ENCODE measurements at places on chromosomes 16 and 17.
A peak's percentile ranks its signal among the peaks of the same experiment; 100 is the strongest.

DNA sequence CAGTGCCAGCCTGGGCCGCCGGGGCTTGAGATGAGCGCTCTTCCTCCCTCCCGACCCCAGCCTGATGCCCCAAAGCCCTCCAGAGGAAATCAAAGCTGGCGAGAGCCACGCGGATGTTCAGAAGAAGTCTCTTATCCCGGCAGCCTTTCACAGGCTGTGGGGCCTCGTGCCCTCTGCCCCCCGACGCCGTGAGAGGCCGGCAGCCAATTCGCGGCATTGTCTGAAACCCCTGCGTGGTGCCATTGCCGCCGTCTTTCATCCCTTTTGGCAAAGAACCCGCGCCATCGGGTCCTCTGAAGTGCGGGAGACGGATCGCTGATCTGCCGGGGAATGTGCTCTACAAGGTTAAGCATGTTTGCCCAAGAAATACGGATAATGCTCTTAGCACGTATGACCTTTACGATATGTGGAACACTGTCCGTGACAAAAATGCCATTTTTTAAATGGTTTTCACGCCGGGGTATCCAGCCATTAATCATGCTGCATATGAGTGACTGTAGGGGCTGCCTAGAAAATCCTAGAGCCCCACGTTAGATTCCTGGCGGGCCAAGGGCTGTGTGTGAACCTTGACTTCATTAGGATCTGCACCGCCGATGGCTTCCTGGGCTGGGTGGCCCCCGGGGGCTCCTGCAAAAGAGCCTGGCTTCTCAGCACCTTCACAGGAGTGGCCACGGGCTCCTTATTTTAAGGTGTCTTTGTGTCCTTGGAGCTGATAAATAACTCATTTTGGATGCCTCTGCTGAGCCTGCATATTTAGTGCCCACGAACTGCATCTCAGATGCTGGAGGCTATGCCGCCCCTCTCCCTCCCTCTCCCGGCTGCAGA is 165.1 kb upstream of the TNRC6C start:
- no peak for DNase-seq

- DNase-seq, result no peak
These were observed 24.2 kb upstream of the SSTR2 start for GRCh38 chr17:73140566-73140965.

DNA sequence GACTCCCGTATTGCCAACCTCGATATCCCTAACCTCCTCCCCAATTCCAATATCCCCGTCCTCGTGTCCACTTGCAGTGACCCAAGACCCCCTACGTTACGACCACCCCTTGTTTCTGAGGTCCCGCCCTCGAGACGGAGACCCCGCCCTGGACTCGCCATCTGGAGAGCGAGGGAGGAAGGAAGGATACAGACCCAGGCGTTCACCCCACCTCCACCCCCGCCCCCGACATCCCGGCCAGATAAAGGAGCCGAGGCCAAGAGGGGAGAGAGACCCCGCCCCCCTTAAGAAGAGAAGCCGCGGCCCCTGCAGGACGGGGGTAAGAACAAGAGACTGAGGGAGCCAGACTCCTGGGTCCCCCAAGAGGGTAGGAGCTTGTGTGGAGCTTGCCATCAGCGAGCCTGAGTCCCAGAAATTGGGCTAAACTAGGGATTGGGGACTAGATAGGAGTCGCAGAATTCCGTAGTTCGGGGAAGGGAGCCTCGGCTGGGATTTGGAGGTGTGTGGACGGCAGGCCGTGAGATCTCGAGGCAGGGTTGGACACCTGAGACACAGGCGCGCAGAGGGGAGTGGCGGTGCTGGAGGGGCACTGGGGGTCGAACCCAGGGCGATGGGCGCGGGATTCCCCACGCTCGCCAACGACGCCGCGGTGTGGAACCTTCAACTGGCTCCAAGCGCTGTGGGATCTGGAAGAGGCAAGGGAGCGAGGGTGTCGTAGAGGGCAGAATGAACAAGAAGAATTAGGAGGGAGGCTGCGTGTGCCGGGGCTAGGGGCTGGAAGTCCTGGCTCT is at the start of gene BCL6B:
Gene BCL6B, plus strand, starts transcription at position 270 of the 791 bp plus-strand sequence. CDS start 622 bp downstream, outside the sequence.
- no peak for DNase-seq

DNA sequence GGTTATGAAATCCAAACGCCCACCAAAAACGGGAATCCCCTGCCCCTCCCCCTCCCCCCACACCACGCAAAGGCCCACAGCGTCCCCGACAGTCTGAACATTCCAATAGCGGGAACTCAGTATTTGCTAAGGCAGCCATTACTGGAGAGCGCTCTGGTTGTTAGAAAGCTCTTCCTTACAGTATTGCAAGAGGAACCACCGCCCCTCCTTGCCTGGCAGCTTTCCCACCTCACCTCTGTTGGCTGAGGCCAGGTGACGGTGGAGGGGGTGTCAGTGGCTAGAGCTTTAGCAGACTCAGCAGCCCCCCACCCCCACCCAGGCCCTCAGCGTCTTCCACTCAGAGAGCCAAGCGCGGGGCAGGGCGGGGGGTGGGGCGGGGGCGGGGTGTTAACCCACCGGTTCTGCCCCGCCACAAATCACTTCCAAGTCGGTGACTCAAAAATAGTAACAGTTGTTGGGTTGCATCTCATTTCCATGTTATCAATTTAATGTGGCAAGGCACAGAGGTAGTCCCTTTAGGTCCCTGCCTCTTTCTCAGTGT is 2.2 kb upstream of the PLEKHH3 start:
- DNase-seq, result peak; percentile 36

GRCh38 chr17:17745476-17746455 is 64.5 kb downstream of the RAI1 start:
- DNase-seq, result no peak

DNA sequence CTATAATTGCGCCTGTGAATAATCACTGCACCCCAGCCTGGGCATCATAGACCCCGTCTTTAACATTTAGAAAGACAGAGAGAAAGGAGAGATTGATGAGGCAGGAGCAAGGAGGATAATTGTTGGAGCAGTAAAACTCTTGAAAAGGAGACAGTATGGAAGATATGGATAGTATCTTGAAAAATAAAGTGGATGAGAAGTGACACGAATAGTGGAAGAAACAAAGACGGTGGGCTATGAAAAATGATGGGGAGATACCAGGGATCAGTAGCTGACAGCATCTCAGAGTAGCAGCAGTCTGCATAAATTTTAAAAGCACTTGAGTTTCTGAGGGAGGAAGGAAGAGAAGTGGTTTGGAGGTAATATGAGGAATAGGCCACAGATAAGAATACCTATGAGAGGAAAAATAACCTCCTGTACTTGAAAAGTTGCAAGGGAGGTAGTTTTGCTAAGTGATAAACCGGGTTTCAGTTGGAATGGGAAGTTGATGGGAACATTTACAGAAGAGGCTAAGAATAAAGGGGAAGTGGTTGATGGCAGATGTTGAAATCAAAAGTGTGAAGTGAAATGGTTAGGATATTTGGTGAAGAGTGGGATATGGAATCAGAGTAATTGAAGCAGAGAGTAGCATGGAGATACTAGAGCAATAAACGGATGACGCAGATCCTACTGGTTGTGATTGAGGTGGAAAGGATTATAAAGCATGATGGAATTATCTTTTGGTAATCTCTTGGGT is 1.8 kb upstream of the PPM1D start:
- no peak for DNase-seq

DNA sequence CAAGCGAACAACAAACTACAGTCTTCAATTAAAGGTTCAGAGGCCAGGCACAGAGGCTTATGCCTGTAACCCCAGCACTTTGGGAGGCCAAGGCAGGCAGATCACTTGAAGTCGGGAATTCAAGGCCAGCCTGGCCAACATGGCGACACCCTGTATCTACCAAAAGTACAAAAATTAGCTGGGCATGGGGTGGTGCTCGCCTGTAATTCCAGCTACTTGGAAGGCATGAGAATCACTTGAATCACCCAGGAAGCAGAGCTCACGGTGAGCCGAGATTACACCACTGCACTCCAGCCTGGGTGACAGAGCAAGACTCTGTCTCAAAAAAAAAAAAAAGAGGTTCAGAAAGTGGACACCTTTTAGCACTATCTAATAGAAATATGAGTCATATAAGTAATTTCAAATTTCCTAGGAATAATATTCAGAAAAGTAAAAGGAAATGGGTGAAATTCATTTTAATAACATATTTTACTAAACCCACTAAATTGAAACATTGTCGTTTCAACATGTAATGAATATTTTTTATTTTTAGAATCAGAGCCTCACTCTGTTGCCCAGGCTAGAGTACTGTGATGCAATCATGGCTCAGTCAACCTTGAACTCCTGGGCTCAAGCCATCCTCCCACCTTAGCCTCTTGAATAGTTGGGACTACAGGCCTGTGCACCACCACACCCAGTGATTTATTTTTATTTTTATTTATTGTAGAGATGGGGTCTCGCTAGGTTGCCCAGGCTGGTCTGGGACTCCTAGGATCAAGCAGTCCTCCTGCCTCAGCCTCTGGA is 15.2 kb upstream of the MARCHF10 start:
- DNase-seq, result no peak

- peak; percentile 71 for DNase-seq
These were observed 1.7 kb upstream of the SLC16A11 start for GRCh38 chr17:7045492-7046126.

DNA sequence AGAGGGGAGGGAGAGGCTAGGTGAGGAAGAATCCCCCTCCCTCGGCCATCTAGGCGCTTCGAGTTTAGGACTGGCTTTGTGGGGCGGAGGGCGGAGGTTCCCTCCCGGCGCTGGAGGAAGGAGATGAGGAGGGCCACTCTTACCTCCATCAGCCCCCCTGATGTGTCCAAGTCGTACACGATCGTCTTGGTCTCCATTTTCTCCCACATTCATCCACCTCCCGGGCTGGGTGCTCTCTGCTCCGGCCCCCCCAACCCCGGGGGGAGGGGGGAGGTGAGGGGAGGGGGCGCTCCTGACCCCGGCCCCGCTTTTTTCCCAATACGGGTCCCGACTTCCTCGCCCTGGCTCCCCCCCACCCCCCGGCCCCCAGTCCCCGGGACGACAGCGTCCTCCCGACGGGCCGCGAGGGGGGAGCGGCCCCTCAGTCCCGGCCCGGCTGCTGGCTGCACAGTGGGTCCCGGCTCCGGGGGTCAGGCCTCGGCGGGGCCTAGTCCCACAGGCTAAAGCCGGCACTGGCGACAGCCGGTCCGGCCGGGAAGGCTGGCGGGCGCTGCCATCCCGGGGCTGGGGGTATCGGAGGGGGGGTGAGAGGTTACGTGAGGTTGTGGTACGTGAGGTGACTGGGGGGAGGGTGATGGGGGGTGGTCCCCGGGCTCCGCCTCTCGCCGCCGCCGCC is 428 bp downstream of the PHF12 start:
- no peak for DNase-seq

DNA sequence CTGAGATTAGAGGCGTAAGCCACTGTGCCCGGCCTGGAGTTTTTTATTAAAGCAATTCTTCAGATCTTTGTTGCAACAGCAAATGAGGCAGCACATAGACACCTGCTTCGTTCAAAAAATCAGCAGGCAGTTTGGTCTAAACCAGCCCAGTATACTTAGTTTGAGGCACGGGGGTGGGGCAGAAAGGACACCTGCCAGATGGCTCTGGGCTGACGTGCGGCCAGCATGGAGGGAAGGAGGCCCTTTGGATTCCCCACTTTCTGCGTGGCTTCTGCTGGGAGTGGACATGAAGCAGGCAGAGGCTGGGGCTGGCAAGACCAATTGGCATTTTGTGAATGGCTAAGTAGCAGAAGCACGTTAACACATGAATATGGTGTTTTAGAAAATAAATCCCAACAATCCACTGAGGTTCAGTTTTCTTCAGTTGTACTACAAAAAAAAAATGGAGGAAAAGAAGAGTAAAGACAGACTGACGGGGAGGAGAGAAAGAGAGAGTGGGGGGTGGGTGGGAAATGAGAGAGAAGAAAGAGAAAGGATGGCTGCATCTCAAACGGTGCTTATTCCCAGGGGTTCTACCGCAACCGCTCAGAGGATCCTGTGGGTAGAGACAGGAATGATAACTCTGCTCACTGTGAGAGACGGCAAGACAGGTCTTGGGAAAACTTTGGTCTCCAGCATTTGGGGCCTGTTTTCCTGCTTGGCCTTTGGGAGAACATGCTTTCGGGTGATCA is 16.3 kb downstream of the C16orf46 start:
- no peak for DNase-seq

DNA sequence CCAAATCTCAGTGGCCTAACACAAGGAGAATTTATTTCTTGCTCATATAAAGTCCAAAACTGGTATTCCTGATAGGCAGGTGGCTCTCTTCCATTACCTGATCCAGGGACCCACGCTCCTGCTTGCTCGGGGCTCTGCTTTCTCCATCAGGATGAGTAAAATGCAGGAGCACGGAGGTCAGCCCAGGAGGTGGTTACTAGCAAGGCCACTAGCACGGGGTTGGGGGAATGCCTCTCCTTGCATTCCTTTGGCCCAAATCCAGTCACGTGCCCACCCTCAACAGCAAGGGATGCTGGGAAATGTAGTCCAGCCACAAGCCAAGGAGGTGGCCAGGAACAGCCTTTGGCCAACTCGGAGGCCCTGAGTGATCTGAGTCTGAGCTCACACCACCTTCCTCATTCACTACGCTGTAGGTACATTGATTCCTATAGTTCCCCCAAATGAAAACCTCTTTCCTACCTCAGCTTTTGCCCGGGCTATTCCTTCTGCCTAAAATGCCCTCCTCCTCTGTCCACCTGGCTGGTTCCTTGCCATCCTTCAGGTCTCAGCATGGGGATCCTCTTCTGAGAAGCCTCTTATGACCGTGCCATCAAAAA is 38.3 kb upstream of the HAPSTR1 start:
- DNase-seq, result peak; percentile 73

GRCh38 chr16:49739381-49739780 is 116.5 kb downstream of the ZNF423 start:
- DNase-seq, result no peak

DNA sequence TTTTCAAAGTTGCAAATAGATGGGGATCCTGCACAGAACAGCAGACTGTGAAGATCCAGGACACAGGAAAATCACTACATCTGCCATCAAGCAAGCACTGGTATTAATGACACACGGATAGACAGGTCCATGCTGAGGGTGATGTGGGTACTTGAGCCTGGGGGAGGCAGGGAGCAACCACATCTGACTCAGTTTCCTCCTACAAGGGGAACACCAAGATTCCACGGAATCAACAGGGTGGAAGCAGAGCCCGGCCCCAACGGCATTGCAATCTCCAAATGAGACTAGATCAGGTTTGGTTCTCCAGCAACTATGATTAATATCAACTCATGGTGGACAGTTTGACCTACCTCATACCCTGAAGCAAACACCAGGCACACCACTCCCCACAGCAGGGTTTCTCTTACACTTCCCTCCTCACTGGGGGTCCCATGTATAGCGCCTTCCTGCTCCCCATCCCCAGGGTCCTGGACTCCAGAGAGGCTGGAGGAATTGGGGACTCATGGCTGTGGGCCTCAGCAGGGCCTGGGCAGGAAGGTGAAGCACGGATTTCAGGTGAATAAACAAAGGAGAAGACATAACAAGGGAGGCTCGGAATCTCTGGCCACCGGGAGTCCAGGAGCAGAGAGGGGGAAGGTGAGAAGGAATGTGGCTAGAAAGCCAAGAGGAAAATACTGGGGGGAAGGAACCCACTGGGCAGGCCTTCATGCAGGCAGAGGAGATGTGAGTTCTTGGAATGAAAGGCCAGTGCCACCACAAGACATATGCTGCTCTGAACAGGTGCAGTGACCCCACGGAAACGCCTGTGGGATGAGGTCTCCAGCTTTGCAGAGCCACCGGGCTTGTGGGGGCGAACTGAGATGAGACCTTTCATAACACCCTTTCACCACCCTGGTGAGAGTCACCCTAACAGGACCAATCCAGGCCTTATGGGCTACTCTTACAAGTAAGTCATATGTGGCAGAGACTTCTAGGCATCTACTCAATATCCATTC is 29.5 kb upstream of the PIK3R6 start:
- DNase-seq, result no peak

All from fibroblast of lung (primary cell).